ENCODE measurements at places on chromosomes 12 and 14.

GRCh38 chr14:64704743-64705380 is 638 bp downstream of the PLEKHG3 start:
- DNase-seq = no peak

GRCh38 chr12:51323966-51324895 is at the start of gene BIN2:
TSS of gene BIN2 (minus strand) at chr12:51324174. CDS start at chr12:51324102, 72 bp downstream.
- DNase-seq = no peak

DNA sequence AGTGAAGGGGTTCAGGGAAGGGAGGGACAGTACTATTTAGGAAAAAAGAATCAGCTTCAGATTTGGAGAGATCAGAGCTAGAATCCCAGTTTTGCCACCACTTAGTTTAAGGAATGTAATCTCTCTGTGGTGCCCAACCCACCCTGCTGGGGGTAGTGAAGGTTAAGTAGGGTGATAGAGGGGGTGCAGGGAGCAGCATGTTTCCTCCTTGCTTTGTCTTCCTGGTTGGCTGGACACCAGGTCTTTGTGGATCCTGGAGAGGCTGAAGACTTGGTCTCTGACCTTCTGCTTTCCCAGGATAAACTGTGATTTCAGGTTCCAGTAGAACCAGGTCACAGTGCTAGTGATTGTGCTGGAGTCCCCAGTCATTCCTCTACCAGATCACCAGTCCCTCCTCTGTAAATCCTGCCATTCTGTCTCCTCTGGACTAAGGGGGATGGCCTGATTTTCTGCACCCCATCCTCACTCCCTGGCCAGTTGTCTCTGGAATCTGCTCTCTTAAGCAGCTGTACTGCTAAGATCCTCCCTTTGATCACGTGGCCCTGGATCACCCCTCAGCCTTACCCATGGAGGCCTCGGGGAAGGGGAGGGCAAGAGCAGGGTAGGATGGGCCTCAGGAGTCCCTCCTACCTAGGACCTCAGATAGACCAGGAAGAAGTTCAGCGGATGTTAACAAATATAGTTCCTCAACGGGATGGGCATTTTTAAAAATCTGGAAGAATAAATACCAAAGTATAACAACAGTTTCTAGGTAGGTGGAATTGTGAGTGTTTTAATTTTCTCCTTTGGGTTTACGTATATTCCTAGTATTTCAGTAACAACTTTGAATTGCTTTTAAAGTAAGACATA is 3.1 kb downstream of the MAP3K12 start:
- no peak for DNase-seq

GRCh38 chr14:58270628-58271027 is 26.0 kb downstream of the PSMA3 start:
- no peak for DNase-seq

GRCh38 chr12:115813256-115813655 is 464.2 kb downstream of the MED13L start:
- no peak for DNase-seq

- DNase-seq = no peak
Measured at GRCh38 chr14:89397569-89398230, 19.3 kb downstream of the FOXN3 start.

GRCh38 chr12:26429070-26429691 is 233.8 kb downstream of the SSPN start:
- no peak for DNase-seq

DNA sequence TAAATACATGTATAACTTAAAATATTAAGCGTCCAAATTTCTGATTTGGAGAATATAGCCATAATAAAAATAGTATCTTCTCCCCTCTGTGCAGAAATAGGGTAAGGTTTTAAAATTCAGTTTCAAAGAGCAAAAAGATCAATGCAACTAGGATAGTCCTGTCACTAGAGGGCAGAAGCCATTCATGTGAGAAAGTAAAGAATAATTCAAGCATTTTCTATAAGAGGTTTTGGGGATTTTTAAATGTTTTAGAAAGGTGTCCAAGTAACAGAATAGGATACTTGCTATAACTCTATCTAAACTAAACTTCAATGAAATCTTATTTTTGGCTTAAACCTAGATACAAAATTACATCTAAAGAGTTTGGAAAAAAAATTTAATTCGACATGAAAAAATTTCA is 50.3 kb downstream of the ADAMTS20 start:
- DNase-seq = peak; percentile 24

- no peak for DNase-seq
Measured at GRCh38 chr12:91276509-91276908, 93.9 kb upstream of the DCN start.

DNA sequence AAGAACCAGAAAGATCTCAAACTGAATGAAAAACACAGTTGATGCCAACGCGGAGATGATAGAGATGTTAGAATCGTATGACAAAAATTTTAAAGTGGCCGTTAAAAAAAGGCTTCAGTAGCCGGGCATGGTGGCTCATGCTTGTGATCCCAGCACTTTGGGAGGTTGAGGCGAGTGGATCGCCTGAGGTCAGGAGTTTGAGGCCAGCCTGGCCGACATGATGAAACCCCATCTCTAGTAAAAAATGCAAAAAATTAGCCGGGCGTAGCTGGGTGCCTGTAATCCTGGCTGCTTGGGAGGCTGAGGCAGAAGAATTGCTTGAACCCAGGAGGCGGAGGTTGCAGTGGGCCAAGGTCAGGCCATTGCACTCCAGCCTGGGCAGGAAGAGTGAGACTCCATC is 5.4 kb upstream of the ACVRL1 start:
- no peak for DNase-seq

GRCh38 chr14:66069830-66070541 is 416.2 kb upstream of the CCDC196 start:
- DNase-seq = no peak

DNA sequence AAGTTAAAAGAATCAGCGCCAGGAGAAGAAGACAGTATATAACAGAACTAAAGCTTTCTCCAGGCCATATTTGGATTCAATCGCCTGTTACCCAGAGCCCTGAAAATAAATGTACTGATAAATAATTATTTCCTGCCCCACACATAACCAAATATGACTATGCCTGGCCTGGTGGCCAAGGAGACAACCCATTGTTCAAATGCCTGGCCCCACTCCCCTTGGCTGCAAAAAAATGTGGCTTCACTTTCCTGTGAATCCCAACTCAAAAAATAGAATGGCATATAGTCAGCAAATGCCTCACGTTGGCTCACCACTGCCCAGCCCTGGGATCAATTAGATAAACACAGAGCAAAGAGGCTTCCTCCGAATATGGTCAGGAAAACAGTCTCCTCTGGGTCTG is 472.1 kb downstream of the BCL11B start:
- DNase-seq = no peak

GRCh38 chr12:76697849-76698248 is 66.1 kb upstream of the ZDHHC17 start:
- DNase-seq = no peak

GRCh38 chr14:93727039-93727740 is 61.1 kb downstream of the PRIMA1 start:
- DNase-seq = no peak

DNA sequence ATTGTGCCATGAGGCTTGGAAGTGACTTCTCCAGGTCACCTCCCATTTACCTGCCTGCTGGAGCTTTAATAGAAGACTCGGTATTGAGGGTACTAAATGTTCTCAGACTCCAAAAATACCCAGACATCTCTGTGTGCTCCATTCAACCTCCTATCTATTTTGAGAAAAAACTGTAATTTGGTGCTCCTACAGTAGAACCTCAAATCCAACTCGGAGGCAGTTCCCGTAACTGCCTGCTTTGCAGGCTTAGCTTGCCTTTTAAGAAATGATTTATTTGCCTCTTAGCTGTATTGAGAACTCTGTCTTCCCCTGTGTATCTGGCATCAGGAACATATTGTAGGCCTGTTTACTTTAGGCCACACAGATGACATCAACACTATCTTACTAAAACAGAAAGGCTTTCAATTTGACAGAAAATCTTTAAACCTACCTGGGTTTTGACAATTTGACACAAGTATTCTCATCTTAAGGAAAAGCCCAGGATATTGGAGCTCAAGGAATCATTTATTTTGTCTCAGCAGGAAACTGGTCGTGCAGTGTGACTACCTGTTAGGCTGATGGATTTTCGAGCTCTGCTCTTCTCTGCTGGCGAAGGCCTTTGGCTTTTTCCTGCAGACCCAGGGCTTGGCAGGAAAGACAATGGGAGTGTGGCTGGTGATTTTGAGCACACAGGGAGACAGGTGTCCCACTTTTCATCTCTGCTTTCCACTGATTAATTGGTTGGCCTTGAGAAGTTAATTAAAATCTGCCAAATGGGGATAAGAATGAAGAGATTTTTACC is 314.8 kb downstream of the SNAPC1 start:
- DNase-seq = no peak

DNA sequence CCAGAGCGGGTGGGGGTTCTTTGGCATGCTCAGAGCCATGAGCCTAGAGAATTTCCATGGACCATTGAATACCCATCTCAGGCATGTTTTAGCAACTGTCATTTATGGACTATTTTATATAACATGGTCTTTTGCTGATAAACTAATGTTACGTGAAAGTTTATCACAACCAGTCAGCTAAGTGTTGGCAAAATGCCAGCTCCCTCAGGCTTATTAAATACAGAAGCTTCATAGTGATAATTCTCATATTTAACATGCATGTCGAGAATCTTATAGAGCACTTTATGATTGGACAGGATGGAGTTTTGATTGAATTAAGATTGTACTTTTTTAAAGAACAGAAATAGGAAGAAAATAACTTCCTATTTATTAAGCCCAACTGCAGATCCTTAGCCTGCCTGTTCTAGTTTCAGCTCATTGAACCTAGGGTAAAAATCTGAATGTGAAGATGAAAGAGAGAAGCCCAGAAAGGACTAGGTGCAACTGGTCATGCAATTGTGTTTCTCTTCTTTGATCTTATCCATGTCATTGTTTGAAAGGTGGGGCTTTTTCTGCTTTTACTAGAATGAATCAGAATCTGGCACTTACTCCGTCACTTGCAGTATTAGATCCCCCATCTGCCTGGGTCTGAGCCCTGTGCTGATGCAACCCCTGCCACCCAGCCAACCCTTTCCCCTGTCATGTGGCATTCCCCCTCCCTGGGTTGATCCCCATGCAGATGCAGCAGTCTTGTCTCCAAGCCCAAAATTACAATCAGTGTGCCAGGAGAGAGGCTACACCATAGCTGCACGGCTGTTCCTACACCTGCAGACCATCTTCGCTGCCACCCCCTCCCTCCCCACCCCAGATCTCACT is 134.6 kb upstream of the EVL start:
- DNase-seq = peak; percentile 62

GRCh38 chr12:24600551-24600950 is 348.4 kb downstream of the BCAT1 start:
- no peak for DNase-seq

GRCh38 chr12:7666595-7666994 is 887 bp upstream of the APOBEC1 start:
- no peak for DNase-seq

GRCh38 chr12:38884666-38885065 is 20.7 kb downstream of the CPNE8 start:
- no peak for DNase-seq

DNA sequence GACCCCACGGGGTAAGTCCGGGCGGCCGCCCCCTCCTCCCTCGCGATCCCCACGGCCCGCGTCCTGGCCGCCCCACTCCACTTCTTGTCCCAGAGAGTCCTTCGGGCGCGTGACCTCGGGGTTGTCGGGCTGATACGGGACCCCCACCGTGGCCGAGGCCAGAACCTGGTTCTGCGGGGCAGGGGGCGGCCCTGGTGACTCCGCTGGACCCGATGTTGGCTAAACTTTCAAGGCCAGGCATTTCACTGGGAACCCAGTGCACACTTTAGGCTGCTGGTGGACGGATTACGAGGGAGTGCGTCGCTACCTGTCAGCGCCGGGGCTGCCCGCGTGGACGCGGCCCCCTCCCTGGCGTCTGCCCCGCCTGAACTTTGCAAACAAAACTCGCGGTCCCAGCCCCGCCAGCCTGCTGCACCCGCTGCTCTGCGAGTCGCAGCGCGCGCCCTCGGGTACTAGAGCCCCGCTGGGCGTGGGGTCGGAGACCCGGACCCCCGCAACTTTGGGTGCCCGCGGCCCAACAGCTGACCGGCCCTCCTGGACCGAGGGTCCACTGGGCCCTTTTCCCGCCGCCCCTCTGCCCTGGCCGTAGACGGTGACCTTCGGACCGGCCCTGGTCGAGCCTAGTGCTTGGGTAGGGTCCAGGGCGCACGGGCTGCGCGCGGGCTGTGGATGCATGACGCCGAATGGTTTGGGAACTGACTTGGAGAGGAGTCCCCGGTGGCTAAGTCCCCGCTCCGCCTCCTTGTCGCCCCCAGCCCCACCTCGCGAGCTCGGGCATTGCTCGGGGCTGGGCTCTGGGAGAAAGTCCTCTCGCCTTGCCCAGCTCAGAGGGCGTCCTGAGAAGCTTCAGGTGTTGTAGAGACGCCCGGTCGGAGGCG is 624 bp downstream of the RIN3 start:
- DNase-seq = no peak

- DNase-seq = no peak
Measured at GRCh38 chr12:51200156-51200555, 17.7 kb downstream of the POU6F1 start.

DNA sequence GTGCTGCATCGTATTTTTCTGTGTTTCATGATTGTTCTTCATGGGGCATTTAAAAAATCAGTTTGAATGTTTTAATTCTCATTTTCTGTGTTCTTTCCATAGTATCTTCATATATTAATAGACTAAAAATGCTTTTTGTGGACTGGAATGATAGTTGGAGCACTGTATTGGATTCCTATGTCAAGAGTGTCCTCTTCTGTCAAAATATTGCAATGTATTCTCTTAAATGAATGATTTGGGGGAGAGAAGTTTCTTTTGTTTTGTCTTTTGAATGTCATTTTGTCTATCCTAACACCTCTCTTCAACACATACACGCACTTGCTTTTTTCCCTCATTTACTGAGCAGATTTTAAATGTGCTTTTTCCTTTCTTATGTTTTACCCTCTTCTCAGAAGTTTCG is 4.7 kb upstream of the EIF2S3B start:
- DNase-seq = no peak

DNA sequence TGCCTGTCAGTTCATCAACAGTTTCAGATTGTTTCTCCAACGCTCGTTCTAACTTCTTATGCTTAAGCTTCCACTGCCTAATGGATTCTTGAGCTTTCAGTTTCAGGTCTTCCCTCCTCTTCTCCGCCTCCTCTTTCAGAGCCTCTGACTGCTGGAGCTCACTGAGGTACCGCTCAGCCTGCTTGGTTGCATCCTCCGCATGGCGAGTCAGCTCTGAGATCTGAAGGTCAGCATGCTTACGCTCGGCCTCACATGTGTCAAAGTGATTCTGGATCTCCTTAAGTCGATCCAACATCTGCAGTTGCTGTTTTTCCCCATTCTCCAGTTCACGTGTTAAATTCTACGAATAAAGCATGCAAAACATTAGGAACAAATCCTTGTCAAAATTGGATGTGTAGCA is 148.8 kb downstream of the CEP128 start:
- DNase-seq = no peak

DNA sequence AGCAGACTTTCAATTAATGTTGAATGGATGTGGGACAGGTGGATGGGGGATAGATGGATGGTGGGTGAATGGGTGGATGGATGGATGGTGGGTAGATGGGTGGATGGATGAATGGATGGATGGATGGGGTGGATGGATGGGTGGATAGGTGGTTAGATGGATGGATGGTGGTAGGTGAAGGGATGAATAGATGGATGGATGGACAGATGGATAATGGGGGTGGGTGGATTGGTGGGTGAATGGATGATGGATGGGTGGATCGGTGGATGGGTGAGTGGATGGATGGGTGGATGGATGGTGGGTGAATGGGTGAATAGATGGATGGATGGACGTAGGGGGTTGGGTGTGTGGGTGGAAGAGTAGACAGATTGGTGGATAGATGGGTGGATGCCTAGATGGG is 14.0 kb upstream of the INF2 start:
- no peak for DNase-seq

GRCh38 chr12:56165369-56165768 is 7.2 kb downstream of the MYL6 start:
- DNase-seq = no peak

- no peak for DNase-seq
Measured at GRCh38 chr12:54019091-54019811, 9.0 kb upstream of the HOXC6 start.
